ENCODE measurements at places on chromosomes 16 and 17.
A peak's percentile ranks its signal among the peaks of the same experiment; 100 is the strongest.

- no peak for DNase-seq
Observed at GRCh38 chr16:81623365-81624102, 155.6 kb upstream of the PLCG2 start.

DNA sequence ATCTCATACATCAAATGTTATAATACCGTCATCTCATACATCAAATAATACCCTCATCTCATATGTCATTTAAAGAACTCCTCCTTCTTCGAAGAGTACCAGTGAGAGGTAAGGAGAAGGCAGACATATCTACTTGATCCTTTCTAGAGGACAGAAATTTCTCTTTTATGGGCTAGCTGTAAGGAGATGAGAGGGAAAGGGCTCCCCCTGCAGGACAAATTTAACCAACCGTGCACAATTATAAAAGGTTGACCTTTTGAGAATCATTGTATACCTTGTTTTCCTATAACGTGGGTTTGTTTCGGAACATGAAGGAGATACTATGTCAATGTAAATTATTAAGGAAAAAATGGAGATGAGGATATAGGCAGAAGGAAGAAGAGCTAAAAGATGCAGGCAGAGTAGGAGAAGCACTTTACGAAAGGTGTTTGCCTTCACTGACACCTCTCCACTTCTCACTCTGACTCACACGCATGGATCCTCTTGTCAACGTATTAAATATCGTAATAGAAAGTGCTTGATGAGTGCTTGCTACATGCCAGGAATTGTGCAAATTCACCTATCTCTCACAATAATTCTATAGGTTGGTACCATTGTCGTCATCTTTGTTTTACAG, 465.9 kb upstream of the ERCC4 start:
- no peak for DNase-seq

DNA sequence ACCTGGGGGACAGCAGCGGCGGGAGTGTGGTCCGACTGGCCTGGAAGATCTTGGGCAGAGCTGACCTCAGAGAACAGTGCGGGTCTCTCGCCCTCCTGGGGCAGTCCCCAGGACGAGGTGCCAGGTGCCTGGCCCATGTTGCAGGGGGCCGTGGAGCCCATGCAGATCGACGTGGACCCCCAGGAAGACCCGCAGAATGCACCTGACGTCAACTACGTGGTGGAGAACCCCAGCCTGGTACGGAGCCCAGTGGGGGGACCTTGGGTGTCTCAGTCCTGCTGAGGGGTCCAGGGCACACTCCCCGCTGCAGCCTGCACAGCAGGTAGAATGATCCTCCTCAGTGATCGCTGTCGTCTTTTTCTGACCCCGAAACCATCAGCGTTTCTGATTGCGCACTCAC, 1.4 kb downstream of the GPS1 start:
- DNase-seq, result no peak

GRCh38 chr17:81646869-81647600, 9.3 kb downstream of the PDE6G start:
- no peak for DNase-seq

DNA sequence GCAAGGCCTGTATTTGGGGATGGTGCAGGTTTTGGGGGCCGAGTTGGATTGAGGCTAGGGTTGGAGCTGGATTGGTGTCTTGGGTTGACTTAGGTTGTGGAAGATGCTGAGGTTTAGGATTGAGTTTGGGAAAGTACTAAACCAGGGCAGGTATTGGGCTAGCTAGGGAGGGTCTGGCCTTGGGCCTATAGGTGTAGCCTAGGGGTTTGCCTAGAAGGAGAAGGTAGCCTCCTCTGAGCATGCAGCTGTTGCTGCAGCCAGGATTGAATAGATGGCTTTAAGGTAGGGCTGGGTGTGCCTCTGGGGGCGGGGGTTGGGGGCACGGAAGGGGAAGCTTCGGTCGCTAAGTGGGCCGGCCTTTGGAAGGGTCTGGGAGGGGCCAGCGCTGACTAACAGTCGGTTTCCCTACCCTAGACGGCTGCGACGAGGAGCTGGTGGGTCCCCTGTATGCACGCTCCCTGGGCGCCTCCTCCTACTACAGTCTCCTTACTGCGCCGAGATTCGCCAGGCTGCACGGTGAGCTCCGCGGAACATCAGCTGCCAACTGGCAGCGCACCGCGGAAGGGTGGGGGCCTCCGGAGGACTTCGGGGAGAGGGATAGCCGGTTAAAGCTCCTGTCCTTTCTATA, 1.2 kb downstream of the CNTNAP1 start:
- no peak for DNase-seq

- no peak for DNase-seq
Observed at GRCh38 chr16:63415014-63415413, 1378.8 kb upstream of the CDH8 start.

DNA sequence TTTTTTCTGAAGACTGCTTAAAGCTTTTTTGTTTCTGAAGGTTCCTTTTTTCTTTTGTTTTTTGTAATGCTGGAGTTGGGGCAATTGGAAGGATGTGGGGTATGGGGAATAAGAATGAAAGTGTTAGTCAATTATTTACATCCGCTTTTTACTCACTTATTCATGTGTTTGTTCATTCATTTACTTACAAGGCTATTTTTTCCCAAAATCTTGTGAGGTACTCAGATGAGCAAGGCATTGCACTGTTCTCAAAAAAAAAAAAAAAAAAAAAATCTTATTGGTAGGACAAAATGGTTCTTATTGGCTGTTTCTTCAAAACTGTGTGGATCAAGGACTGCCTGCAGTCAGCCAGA, 55.7 kb downstream of the PLD6 start:
- DNase-seq, result no peak

DNA sequence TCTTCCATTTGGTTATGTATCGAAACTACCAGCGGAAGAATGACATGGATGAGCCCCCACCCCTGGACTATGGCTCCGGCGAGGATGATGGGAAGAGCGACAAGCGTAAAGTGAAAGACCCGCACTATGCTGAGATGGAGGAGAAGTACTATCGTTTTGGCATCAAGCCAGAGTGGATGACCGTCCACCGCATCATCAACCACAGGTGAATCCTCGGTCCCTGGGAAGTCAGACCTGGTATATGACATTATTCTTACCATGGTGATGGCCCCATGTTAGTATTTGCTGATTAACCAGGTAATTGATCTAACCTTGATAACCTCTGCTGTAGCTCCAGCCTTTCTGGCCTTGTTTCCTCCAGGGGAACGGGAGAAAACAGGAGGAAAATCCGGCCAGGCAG, 8.5 kb downstream of the CHD3 start:
- DNase-seq, result no peak

GRCh38 chr16:48963306-48963705, 318.3 kb downstream of the CBLN1 start:
- no peak for DNase-seq

- no peak for DNase-seq
Observed at GRCh38 chr17:70320673-70321345, 151.5 kb downstream of the KCNJ2 start.

- no peak for DNase-seq
Observed at GRCh38 chr16:89018282-89019158, 41.5 kb upstream of the CBFA2T3 start.

DNA sequence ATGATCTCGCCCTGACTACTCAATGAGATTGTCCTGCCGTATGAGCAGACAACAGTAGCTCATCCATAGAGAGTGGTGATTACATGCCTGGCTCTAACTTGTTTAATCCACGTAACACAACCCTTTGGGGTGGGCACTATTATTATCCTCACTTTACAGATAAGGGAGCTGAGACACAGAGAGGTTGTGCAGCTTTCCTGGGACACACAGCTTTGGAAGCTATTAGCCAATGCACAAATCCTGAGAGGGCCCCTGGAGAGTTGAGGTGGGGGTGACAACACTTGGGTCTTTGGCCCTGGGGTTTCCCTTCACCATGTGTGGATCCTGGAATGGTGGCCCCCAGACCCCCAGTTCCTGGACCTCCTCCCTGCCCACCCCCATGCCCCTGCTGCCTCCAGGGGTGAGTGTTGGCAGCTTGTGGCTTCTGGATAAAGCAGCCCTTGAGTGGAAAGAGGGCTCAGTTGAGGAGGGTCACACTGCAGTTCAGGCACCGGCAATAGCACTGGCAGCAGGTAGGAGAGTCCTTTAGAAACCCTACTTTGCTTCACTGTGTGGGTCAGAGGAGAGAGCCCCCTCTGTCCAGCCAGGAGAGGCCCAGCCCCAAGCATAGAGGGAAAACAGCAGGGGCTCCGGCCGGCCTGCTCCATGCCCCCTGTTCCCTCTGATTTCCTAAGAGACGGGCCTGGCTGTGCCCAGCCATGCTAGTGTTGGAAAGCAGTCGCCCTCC, 230.7 kb downstream of the KATNIP start:
- DNase-seq, result no peak

DNA sequence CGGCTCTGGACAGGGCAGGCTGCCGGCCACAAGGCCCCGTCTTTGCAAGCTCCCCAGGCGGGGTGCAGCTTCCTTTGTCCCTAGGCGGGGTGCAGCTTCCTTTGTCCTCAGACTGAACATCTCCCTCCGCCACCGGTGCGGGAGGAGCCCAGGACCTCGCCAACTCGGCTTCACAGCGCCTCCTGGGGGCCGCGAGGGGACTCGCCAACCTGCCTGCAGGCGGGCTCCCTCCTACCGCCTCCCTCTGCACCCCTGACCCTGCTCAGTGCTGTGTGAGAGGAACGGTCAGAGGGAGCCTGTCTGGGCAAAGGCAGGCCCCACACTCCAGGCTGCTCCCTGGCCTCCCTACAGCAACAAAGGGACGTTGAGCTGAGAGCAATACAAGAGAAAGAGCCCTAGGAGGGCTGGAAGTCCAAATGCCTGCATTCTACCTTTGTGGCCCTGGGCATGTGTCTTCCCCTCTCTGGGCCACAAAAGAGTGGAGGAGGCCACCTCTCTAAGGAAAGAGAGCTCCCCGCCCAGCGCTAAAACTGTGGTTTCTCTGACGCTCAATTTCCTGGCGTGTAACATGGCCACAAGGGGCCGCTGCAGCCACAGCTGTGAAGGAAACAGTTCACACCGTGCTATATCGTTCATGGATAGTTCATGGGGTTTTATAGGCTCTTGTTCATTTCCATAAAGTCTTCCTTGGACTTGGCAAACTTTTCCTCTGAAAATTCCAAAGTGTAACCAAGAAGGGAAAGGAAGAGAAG, 20.9 kb upstream of the KRT19 start:
- peak; percentile 52 for DNase-seq

DNA sequence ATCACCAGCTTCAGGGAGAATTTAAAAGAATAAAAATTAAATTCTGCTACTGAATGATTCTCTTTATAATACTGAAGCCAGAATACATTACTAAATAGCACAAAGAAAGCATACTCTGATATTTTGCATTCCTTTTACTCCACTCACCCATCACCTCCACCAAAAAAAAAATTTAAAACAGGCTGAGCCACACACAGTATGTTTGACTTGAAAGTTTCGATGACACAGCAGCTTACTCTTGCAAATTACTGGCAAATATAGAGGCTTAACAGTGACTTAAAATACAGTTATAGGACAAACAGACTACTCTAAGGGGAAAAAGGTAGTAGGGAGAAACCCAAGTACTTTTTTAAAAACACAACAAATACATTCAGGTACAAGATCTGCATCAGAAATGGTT, 39.2 kb downstream of the GPATCH8 start:
- no peak for DNase-seq

- DNase-seq, result no peak
Observed at GRCh38 chr17:65548269-65548969, 13.0 kb downstream of the AXIN2 start.

GRCh38 chr16:86994215-86994614, 323.0 kb downstream of the C16orf95 start:
- DNase-seq, result no peak

GRCh38 chr16:86035906-86036305, 136.9 kb downstream of the IRF8 start:
- no peak for DNase-seq

- no peak for DNase-seq
Observed at GRCh38 chr17:21029515-21029914, 13.3 kb downstream of the USP22 start.

GRCh38 chr16:48914070-48914469, 304.1 kb upstream of the N4BP1 start:
- DNase-seq, result no peak

DNA sequence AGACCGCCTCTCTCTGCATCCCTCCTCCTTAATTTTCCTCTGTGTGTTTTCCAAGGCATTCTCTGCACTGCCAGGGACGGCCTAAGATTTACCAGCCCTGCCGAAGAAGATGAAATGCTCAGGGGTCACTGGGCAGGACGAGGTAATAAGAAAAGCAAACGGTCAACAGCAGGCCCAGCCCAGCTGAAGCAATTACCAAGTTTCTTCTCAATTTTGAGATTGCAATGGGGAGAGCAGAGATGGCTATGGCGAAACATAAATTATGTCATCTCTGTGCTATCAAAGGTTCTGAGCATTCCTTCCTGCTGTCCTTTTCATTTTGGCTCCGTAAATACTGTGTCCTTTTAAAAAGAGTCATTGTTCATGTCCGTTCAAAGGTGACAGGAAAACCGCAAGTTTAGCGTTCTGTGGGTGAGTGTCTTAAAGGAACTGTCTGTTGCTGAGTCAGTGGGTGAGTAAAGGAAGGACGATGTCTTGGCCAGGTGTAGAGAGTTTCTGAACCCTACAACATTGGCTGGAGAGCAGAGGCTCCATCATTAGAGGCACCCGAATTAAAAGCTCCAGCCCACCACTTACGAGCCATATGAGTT, 753.9 kb upstream of the EEF2KMT start:
- no peak for DNase-seq

DNA sequence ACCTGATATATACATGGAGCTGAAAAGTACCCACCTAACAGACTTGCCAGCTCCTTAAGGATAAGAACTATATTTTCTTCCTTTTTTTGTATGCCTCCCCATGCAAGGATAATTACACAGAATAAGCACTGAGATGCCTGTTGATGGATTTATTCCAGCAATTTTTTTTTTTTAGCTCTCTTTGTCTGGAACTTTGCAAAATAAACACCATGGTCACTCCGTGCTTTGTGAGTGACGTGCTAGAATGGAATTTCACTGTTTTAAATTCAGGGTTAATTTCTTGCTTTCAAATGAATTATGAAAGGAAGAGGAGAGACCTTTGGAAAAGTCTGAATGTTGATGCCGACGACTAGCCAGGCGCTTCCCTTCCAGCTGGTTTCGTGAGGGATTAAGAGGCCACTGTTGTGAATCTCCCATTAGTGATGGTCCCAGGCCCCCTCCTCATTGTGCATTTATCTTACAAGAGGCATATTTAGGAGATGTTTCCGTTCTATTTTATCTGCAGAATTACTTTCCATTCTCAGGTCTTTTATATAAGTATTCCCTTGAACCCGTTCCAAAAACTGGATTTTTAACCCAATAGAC, 529.1 kb downstream of the WWOX start:
- DNase-seq, result no peak

DNA sequence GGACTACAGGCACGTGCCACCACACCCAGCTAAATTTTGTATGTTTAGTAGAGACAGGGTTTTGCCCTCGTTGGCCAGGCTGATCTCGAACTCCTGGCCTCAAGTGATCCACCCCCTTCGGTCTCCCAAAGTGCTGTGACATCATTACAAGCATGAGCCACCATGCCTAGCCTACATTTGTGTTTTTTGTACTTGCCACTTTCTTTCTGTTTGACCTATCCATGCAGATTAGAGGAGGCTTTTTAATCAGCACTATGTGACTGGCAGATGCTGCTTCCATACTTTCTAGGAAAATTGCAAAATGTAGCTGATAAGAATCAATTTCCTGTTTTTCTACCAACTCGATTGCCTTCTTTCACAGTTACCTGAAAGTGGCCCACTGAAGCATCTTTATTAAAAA, 57.3 kb downstream of the B9D1 start:
- no peak for DNase-seq

- no peak for DNase-seq
Observed at GRCh38 chr16:50659806-50660205, 21.3 kb downstream of the SNX20 start.

- DNase-seq, result no peak
Observed at GRCh38 chr16:25010542-25010941, 4.6 kb downstream of the ARHGAP17 start.

Measured in activated CD8-positive, alpha-beta memory T cell treated with anti-CD3 and anti-CD28 coated beads for 48 hours (primary cell).